Panc1 (cell line): ENCODE measurements at places on chromosomes 2 and 18.
A peak's percentile ranks its signal among the peaks of the same experiment; 100 is the strongest.

DNA sequence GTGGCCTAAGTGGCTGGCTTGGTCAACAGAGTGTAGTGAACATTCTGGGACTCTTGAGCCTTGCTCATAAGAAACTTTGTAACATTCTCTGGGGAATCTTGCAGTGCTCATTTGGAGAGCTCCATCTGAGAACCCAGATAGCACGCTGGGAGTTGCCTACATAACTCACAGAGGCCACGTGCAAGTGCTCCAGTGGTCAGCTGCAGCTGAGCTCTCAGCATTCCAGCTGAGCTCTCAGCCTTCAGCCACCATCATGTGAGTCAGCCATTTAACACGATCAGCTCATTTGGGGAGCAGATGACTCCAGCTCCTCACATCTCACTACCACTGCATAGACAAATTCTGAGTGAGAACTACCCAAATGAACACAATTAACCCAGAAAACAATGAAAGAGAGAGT is 25.5 kb upstream of the CTNNA2 start:
- no peaks in the 10 kb centered on the region for H3K4me1 ChIP-seq
- no peak overlapping the region for H3K27ac ChIP-seq
- no peaks in the 10 kb centered on the region for H3K36me3 ChIP-seq
- H3K27me3 ChIP-seq: no peaks in the 10 kb centered on the region
- no peak for DNase-seq
- no peak overlapping the region for H3K4me3 ChIP-seq

- no peak for DNase-seq
- no peaks in the 10 kb centered on the region for H3K36me3 ChIP-seq
- H3K4me1 ChIP-seq: no peaks in the 10 kb centered on the region
- H3K27ac ChIP-seq: no peak overlapping the region
These were observed 100.1 kb downstream of the HRH4 start for GRCh38 chr18:24560511-24560981.

DNA sequence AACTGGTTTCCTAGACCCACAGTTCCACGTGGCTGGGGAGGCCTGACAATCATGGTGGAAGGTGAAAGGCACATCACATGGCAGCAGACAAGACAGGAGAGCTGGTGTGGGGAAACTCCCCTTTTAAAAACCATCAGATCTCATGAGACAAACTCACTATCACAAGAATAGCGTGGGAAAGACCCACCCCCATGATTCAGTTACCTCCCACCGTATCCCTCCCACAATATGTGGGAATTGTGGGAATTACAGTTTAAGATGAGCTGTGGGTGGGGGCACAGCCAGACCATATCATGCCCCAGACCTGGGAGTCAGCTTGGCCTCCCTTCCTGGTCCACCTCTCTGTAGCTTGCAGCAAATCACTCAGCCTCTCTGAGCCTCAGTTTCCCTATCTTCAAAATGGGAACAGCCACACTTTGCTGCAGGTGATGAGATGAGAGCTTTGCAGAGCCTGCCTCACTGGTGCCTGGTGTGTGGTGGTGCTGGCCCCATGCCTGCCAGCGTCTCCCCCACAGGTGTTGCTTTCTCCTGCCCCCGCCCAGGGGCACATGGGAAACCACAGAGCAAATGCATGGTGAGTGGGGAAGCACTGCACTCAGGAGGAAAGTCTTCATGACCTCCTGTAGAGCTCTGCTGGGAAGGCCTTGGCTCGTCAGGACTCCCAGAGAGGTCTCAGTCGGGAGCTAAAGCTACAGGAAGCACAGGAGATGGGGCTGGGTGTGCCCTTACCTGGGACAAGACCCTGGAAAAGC is 31.1 kb downstream of the GREB1 start:
- no peak overlapping the region for H3K4me3 ChIP-seq
- no peak for DNase-seq
- no peaks in the 10 kb centered on the region for H3K27me3 ChIP-seq

DNA sequence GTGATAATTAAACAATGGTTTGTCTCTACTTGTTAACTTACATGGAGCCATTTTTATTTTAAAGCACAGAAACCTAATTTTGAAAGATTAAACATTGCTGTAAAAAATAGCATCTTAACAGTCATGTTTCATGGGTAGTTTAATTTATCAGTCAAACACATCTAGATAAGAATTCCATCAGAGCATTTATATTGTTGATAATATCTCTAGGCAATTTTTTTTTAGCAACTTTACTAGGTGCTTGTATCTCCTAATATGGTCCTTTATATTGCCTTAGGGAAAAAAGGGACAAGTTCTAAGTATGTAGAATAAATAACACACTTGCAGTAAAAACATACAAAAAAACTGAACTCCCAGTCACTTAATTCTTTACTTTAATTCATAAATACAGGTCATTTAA is 863 bp downstream of the CSRNP3 start:
- H3K27ac ChIP-seq: no peak overlapping the region
- H3K4me3 ChIP-seq: no peak overlapping the region
- DNase-seq: no peak
- no peaks in the 10 kb centered on the region for H3K36me3 ChIP-seq
- no peaks in the 10 kb centered on the region for H3K27me3 ChIP-seq
- H3K4me1 ChIP-seq: no peaks in the 10 kb centered on the region

GRCh38 chr18:9986156-9986930 is 72.5 kb downstream of the VAPA start:
- no peak for DNase-seq
- H3K27me3 ChIP-seq: no peaks in the 10 kb centered on the region
- H3K4me3 ChIP-seq: no peak overlapping the region
- H3K36me3 ChIP-seq: no peaks in the 10 kb centered on the region
- H3K4me1 ChIP-seq: peaks cover 13% of the 10 kb centered on the region

- H3K27me3 ChIP-seq: peaks cover 3% of the 10 kb centered on the region; the same call in 1 of the 2 replicates
- no peak overlapping the region for H3K4me3 ChIP-seq
- H3K4me1 ChIP-seq: no peaks in the 10 kb centered on the region
These were observed 12.6 kb downstream of the FN1 start for GRCh38 chr2:215423234-215423633.

GRCh38 chr18:38047820-38048219 is 482.2 kb upstream of the CELF4 start:
- no peak for DNase-seq
- H3K36me3 ChIP-seq: no peaks in the 10 kb centered on the region
- H3K4me1 ChIP-seq: no peaks in the 10 kb centered on the region
- H3K27me3 ChIP-seq: no peaks in the 10 kb centered on the region

- H3K4me1 ChIP-seq: peaks cover 4% of the 10 kb centered on the region; the same call in 1 of the 2 replicates
- peak overlapping the region; percentile 46 for H3K27ac ChIP-seq
- no peaks in the 10 kb centered on the region for H3K36me3 ChIP-seq
- no peak for DNase-seq
- H3K27me3 ChIP-seq: no peaks in the 10 kb centered on the region
- H3K4me3 ChIP-seq: peak overlapping the region; percentile 38
These were observed 36.1 kb upstream of the MRPL33 start for GRCh38 chr2:27735263-27735904.

DNA sequence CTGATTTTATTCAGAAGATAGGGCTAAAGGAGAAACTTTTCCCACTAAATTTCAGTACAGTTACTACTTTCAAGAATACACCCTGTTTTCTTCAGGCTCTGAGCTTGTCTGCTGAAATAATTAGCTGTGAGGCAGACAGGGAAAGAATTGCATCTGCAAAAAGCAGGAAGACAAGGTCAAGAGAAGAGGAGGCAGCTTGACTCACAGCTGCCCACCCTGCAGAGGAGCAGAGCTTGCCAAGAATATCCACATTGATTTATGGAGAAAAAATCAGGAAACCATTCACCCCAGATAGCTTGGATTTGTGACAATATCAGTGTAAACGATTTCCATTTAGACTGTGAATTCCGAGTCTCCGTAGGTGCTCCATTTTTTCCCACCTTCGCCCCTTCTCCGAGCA is 49.0 kb downstream of the ACTR2 start:
- no peak for DNase-seq
- H3K27me3 ChIP-seq: no peaks in the 10 kb centered on the region
- H3K4me1 ChIP-seq: peaks cover 8% of the 10 kb centered on the region; the same call in 1 of the 2 replicates
- no peak overlapping the region for H3K4me3 ChIP-seq
- no peak overlapping the region for H3K27ac ChIP-seq

GRCh38 chr2:86314125-86314524 is 23.3 kb downstream of the REEP1 start:
- no peak overlapping the region for H3K4me3 ChIP-seq
- no peaks in the 10 kb centered on the region for H3K36me3 ChIP-seq
- no peak overlapping the region for H3K27ac ChIP-seq
- H3K27me3 ChIP-seq: peaks cover 13% of the 10 kb centered on the region

GRCh38 chr2:101775092-101775491 is 77.6 kb downstream of the MAP4K4 start:
- H3K27me3 ChIP-seq: no peaks in the 10 kb centered on the region
- H3K4me3 ChIP-seq: no peak overlapping the region
- DNase-seq: no peak
- no peaks in the 10 kb centered on the region for H3K36me3 ChIP-seq
- H3K27ac ChIP-seq: no peak overlapping the region

DNA sequence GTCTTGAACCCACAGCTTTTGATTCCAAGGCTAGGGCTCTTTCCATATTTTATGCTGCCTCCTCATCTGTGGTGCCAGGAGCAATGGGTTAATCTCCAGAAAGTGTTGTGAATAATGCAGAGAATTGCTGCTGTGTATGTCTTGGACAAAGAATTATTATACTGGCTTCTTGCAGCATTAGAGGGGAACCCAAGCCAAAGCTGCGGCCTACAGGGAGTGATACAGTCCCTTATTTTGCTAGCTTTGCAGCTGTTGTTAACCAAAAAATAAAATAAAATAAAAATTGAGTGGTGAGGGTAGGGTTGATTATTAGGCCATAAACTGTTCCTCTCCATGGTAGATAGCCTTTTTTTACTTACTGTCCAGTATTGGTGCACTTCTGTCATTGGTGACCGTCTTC is 16.7 kb downstream of the WIPF1 start:
- no peak for DNase-seq
- no peaks in the 10 kb centered on the region for H3K4me1 ChIP-seq
- no peaks in the 10 kb centered on the region for H3K27me3 ChIP-seq
- no peaks in the 10 kb centered on the region; the same call in 1 of the 2 replicates for H3K36me3 ChIP-seq
- no peak overlapping the region for H3K27ac ChIP-seq
- no peak overlapping the region for H3K4me3 ChIP-seq

DNA sequence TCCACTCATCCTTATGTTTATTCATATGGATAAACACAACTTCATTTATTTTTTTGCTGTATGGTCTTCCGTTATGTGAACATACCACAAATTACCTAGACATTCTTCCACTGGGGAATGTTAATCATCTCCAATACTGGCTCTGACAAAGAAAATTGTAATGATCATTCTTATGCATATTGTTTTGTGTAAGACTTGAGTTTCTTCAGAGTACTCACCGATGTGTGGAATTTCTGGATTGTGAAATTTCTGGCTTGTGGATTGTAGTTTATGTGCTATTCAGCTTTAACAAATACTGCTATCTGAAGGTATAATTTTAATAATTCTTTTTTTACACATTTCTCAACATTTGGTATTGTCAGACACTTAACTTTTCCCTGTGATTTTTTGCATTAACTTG is 212.2 kb upstream of the THUMPD2 start:
- no peak overlapping the region for H3K27ac ChIP-seq
- no peak overlapping the region for H3K4me3 ChIP-seq
- DNase-seq: no peak
- no peaks in the 10 kb centered on the region for H3K27me3 ChIP-seq
- H3K4me1 ChIP-seq: no peaks in the 10 kb centered on the region

DNA sequence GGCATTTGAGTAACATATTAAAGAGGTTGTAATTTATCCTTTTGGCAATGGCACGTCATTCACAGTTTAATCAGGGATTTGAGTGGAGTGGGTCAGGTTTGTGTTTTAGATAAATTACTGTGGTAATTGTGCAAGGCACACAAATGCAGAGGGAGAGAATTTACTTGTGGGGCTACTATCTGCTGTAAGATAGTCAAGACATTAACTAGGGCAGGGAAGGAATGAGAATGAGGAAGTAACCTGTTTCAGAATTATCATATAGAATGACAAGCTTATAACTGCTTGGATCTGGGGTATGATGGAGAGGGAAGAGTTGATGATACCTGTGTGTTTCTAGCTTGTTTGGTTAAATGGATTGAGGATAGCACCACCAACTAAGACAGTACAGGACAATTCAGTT is 58.9 kb upstream of the ZSWIM2 start:
- H3K27ac ChIP-seq: no peak overlapping the region
- no peak for DNase-seq
- H3K36me3 ChIP-seq: no peaks in the 10 kb centered on the region
- H3K27me3 ChIP-seq: no peaks in the 10 kb centered on the region

DNA sequence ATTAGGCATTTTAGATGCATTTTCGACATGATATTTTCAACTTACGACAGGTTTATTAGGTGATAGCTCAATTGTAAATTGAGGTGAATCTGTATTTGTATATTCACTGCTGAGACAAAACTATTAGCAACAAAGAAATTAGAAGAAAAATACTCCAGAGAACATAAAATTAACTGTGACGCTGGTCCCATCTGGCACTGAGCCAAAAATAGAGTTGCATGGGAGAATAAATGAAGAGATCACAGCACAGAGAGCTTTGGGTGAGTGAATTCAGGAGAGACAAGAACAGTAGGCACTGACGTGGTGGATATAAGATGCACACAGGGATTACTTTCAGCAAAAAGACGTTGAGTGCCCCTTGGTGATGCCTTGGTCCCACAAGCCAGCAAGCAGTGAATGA is 306.2 kb upstream of the RAB6C start:
- H3K27me3 ChIP-seq: 0 out of 2 replicates have a peak, but pooled peaks cover 3% of the 10 kb centered on the region
- no peak overlapping the region for H3K27ac ChIP-seq
- H3K36me3 ChIP-seq: no peaks in the 10 kb centered on the region
- H3K4me3 ChIP-seq: no peak overlapping the region
- no peak for DNase-seq

DNA sequence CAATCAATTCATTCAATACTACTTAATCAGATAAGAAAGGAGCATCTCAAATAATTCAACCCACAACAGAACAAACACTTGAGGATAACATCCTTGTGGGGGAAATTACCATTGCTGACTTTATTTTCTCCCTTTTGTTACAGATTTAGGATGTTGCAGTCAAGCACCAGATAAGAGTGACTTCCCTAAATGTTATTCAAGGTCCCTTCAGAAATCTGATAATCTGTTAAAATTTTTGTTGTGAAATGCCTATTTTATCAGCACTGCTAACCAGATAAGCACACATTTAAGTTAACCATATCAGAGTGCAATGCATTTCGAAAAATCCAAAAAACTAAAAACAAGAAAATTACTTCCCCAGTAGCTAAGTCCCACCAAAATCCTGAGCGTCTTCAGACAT is 33.5 kb downstream of the SUMO1 start:
- no peak overlapping the region for H3K27ac ChIP-seq
- no peaks in the 10 kb centered on the region for H3K4me1 ChIP-seq
- H3K4me3 ChIP-seq: no peak overlapping the region
- no peak for DNase-seq
- no peaks in the 10 kb centered on the region for H3K27me3 ChIP-seq
- peaks cover 6% of the 10 kb centered on the region; the same call in 1 of the 2 replicates for H3K36me3 ChIP-seq

DNA sequence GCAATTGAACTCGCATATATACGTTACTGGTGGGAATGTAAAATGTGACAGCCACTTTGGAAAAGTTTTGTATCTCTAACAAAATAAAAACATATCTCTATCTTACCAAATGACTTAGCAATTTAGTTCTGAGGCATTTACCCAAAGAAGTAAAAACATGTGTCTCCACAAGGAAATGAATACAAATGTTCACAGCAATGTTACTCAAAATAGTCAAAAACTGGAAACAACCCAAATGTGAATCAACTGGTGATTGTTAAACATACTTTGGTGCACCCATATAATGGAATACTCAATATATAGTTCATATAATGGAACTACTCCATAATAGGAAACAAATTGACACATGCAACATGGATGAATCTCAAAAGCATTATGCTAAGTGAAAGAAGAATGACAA is 70.4 kb upstream of the DNER start:
- no peak overlapping the region for H3K27ac ChIP-seq
- DNase-seq: no peak
- H3K4me3 ChIP-seq: no peak overlapping the region
- H3K27me3 ChIP-seq: no peaks in the 10 kb centered on the region
- peaks cover 4% of the 10 kb centered on the region; the same call in 1 of the 2 replicates for H3K4me1 ChIP-seq
